ENCODE measurements at places on chromosomes 6 and 20.

- DNase-seq = no peak
These were observed 91.2 kb downstream of the DNAH8 start for GRCh38 chr6:38806271-38806670.

- no peak for DNase-seq
These were observed 1003.1 kb downstream of the KIF16B start for GRCh38 chr20:15570156-15570555.

DNA sequence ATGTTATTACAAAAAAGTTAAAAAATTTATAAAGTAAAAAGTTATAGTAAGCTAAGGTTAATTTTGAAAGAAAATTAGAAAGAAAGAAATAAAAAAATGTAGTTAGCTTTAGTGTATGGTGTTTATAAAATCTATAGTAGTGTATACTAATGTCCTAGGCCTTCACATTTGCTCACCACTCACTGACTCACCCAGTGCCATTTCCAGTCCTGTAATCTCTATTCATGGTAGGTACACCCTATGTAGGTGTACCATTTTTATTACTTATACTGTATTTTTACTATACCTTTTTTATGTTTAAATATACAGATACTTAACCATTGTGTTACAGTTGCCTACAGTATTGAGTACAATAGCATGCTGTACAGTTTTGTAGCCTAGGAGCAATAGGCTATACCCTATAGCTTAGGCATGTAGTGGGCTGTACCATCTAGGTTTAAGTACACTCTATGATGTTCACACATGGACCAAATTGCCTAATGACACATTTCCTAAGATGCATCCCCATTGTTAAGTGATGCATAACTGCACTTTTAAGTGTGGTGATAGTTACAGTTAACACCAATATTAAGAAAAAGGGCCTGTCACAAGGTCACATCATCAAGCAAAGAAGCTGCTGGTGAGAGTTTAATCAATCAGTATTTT lies 8.0 kb downstream of the CD2AP start:
- no peak for DNase-seq

DNA sequence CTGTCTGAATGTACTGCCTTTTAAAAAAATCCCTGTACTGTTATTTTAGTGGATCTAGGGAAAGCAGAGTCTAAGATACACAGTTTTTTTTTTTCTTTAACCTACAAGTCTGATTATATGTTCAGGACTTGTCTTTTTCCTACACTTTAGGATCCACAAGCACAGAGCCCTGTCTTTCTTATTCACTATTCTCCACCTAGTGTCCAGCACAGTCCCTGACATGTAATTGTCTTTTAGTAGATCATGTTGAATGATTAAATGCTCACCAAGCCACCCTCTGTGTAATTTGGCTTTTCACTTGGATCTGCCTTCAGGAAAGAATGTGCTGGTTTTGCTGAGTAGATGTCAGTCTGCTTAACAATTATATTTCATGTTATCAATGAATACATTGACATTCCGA lies 35.8 kb upstream of the YWHAB start:
- DNase-seq = no peak

- peak; percentile 28 for DNase-seq
These were observed 10.9 kb upstream of the SLC22A3 start for GRCh38 chr6:160337301-160337700.

- DNase-seq = no peak
These were observed 127.2 kb downstream of the PLCB4 start for GRCh38 chr20:9196110-9196509.

GRCh38 chr6:40965046-40965445 lies 74.0 kb downstream of the UNC5CL start:
- no peak for DNase-seq

DNA sequence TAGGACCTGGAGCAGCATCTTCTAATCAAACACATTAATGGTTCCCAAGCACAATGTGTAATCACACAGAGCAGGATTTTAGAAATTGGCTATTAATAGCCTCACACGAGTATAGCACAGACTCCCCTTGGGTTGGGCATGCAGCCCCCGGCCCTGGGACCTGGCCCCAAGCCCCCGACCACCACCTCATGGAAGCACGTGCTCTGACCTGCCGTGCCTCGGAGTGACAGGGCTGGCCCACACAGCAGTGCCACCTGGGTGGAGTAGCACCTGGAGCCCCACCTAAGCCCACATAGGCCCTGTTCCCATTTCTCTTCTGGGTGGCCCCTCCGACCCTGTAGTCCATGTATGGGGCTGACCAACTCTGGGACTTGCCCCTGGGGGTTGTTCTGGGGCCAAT lies 171.8 kb downstream of the TTLL2 start:
- DNase-seq = no peak

DNA sequence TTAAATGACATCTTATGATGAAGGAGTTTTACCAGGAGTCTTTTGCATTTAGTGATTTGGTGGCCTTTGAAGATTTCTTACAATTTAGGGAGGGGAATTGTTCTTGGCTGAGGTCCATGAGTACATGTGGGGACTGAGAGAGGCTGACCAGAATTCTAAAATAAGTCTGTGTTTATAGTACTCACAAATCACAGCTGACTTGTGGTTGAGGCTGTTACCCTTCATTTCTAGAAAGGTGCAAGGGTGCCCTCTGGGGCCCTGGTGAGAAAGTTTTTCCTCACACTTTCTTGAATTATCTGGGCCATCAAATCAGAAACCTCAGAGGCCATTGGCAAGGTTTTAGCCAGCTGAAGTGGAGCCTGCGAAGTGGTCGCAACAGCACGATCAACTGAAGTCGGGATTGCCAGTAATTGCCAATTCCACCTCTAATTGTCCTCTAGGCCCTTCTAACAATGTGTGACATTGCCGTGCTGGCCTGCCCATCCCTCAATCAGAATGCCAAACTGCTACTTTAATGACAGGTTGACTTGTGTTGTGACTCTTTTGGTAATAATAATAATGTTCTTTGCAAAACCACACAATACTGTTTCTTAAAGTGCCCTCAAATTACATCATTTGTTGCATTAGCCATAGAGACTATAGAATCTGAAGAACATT lies 221.6 kb downstream of the OGFRL1 start:
- peak; percentile 80 for DNase-seq

DNA sequence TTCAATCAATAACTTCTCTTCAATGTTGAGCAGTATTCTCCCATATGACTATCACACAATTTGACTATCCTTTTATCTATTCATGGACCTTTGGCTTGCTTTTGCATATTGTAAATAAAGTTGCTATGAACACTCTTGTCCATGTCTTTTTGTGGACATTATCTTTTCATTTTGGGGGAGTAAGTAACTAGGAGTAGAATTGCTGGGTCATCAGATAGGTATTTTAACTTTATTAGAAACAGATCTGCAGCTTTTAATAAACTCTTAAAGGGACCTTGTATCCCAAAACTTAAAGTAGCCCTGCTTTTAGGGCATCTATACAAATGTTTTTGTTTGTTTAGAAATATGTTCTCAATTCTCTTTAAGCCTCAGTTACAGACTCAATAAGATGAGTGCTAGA lies 614.2 kb upstream of the CITED2 start:
- peak; percentile 41 for DNase-seq

DNA sequence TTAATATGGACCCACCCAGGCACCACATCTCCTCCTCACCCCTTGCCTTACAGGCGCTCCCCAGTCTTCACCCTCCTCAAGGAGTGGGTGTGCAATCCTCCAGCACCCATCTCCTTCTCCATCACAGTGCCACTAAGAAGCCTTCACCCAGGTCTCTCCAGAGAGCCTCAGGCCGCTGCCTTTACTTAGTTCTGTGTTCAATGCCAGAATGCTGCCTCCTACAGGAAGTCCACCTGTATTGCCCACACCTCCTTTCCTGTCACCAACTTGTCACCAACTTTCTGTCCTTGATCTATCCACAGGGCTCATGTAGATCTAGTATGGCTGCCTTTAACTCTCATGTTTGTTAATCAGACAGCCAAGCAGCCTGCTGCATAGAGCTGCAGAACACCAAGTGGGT lies 586 bp upstream of the LST1 start:
- DNase-seq = no peak

GRCh38 chr6:146028252-146028795 lies 538 bp upstream of the GRM1 start:
- peak; percentile 44 for DNase-seq

- peak; percentile 90 for DNase-seq
These were observed 45.8 kb upstream of the PNRC1 start for GRCh38 chr6:89034586-89035251.

DNA sequence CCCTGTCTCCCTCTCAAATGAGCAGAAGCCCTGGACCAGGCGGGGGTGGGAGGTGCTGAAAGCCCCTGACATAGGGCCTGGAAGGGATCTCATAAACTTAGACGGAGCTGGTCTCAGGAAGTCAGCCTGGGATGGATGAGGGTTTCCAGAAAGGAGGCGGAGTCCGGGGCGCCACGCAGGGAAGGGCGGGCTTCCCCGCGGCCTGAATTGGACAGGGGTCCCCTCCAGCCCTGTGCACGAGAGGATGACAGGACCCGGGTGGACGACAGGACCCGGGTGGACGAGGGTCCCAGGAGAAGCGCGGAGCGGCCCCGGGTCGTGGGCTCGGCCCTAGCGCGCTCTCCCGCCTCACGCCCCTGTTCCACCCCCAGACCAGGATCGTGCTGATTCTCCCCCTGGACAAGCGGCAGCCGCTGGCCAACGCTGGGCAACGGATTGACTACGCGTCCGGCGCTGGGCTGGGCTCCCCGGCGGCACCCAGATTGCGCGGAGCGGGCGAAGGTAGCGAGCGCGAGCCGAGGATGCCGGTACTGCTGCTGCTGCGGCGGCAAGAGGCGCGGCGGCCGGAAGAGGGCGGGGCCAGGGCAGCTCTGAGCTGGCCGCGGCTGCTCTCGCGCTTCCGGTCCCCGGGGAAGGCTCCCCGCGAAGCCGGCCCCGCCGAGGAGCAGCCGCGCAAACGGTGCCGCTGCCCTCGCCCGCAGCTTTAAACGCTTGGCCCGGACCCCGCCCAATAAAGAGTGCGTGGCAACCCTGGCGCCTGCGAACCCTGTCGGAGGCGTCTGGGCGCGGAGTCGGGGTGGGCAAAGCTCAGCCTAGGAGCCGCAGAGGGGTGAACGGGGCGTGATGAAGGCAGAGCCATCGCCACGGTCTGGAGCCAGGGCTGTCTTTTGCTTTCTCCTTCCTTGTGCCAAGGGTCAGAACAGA lies 1.3 kb downstream of the C20orf144 start:
- peak; percentile 71 for DNase-seq

GRCh38 chr6:77228279-77228678 lies 235.0 kb downstream of the HTR1B start:
- DNase-seq = no peak

GRCh38 chr6:6581054-6581453 lies 7.5 kb upstream of the LY86 start:
- no peak for DNase-seq

GRCh38 chr6:10166031-10166430 lies 248.8 kb downstream of the TFAP2A start:
- DNase-seq = no peak

- DNase-seq = peak; percentile 53
These were observed 669.3 kb upstream of the GJE1 start for GRCh38 chr6:141463237-141463977.

- peak; percentile 43 for DNase-seq
These were observed 236.1 kb downstream of the KCNQ5 start for GRCh38 chr6:72857791-72858585.

- DNase-seq = no peak
These were observed 45.7 kb upstream of the BCKDHB start for GRCh38 chr6:80060774-80061173.

GRCh38 chr6:135703621-135704020 lies 147.9 kb upstream of the PDE7B start:
- peak; percentile 33 for DNase-seq

GRCh38 chr6:15993716-15994228 lies 135.1 kb upstream of the MYLIP start:
- DNase-seq = no peak

- DNase-seq = no peak
These were observed 40.6 kb downstream of the BPIFB4 start for GRCh38 chr20:33119725-33120720.

DNA sequence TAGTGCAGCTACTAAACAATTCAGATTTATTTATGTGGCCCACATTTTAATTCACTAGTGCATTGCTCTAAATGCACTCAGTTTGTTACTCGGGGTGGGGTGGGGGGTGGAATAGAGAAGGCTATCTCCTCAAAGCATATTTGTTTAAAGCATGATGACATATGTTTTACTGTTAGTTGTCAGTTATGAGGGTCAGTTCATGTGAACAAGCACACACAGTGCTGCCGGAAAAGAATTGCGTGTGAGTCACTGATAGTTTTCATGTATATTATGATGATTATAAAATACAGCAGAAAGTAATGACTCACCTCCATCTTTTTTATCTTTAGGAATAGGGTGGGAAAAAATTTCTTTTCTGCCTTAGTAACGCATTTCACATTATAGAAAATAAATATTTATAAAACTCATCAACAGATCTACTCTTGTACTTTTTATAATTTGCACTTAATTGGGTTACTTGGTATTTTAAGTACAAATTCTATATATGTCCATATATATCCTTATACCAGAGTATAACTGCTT lies 42.2 kb upstream of the STXBP5 start:
- DNase-seq = peak; percentile 22

GRCh38 chr6:40937491-40937890 lies 101.5 kb downstream of the UNC5CL start:
- peak; percentile 81 for DNase-seq

- DNase-seq = no peak
These were observed 7.1 kb downstream of the TDP2 start for GRCh38 chr6:24659561-24659960.
